ENCODE measurements at places on chromosomes 3 and 15.
A peak's percentile ranks its signal among the peaks of the same experiment; 100 is the strongest.

DNA sequence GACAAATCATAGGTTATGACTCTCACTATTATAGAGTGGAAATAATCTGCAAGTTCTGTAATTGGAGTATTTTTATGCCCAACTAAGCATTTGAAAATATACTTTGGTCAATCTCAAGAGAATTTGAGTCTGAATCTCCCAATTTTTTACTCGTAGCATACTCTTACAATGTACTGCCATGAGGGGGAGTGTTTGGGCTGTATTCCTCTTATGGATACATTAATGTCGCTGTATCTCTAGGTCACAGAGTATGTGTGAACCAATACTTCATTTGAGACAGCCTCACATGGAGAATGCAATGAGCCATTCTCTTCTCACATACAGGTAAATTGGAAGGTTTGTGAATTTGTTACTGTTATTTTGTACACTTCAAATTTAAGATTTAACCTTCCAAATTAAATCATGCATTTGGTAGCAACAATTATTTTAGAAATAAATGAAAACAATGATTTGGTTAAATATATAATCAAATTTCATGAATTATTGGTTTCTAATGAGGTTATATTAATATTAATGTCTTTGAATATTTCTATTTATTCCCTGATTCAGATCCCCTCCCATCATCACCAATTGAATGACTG lies 5.5 kb upstream of the CD200 start:
- no peak for DNase-seq

DNA sequence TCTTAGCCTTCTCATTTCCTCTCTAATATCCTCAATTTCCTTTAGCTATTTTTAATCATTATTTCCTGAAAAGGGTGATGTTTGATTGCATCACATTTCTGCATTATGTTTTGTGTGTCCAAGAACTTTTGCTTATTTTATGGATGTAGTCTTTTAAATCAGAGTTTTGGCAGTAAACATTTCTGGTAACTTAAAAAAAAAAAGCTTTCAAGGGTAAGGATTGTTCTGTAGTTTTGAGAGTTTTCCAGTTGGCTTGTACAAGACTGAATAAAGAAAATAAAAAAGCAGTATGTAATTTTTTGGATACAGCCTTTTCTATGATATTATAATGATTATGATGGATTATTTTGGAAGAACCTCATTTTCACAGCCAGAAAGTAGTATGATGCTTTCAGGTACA lies 99.4 kb downstream of the DHX36 start:
- no peak for DNase-seq

GRCh38 chr3:183698756-183699155 lies 1.2 kb downstream of the YEATS2 start:
- no peak for DNase-seq

- DNase-seq = peak; percentile 40
Measured at GRCh38 chr3:10196389-10197052, 31.8 kb downstream of the IRAK2 start.

DNA sequence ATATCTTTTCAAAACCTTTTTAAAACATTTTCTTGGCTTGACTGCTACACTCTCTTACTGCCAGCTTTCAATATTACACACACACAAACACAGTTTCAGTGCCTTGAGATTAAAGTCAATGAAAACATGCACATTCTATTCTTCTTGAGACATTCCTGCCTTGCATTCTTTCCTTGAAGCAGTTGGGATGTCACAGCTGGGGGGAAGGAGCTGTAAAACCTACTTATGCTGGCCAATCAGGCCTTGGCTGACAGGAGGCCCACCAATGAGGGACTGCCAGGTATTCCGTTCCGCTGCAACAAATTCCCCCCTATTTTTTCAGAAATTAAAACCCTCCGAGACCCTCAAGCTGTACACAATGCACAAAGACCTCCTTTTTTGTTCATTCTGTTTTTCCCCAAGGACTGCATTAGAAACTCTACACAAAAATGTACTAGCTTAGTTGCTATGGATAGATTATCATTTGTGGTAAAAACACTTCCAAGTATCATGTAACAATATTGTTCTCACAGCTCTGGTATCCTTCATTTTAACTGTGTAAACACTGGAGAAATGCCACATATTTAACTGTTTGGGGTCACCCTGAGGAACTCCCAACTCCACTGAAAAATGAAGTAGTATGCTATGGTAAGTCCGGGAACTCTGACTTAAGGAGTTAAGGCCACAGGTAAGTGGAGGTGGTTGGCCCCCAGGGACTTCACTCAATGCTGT lies 18.5 kb downstream of the FSTL1 start:
- no peak for DNase-seq

DNA sequence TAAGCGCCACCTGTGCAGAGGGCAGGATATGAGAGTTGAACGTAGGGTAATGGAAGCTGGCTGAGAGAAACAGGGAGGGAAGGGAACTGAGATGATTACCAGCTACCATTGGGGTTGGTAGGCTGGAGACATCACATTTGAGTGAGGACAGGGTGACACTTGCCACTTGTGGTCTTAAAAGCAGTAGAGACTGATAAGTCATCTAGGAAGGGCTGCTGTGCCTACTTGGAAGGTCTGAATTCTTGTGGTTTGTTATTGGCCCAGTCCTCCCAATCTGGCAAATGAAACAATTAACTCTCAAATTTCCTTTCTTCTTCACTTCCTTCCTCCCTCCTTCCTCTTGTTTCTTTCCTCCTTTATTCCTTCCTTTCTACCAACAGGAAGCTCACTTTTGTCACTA lies 46.8 kb downstream of the COL6A5 start:
- DNase-seq = no peak

DNA sequence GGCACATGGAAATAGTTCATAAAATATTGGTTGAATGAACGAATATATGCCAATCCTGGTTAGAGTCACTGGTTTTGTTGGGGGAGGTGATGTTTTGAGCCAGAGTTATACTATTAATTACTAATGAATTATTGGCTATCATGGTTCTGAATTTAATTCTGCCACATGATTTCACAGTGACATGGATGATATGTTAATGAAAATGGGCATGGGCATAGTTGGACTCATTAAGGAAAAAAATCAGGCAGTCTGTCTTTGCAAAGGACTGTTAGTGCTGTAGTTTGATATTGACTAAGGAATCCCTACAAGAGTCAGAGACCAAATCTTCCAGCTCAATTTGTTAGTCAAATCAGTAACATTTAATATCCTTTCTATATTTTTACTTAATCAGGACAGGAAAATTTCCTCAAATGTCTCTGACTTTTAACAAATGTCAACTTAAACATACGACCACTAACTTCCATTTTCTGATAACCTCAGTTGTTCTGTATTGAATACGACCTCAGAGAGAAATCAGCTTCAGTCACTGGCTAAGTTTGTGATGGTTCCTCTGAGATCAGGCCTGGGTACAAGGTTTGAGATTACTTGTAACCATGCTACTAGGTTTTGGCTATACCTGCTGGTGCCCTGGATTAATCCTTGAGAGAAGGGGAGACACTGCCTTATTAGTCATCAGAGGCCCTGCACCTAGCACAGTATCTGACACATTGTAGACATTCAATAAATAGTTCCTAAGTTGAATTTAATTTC lies 13.3 kb downstream of the NFKBIZ start:
- DNase-seq = no peak

DNA sequence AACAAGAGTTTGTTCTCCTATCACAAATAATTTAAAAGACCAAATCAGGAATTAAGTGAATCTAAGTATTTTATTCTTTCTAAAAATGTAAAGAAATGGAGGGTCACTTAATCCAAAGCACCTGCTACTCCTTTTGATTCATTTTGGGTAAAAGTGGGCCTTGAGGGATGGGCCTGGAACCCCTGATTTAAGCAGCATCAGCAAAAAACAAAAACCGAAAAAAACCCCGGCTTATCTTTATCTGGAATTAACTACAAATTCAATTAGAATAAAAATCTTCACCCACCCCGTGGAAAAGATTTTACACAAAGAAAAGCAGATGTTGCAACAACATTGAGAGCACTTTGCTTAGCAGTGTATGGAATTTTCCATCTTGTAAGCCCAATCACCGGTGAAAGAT lies 1018.2 kb downstream of the MCTP2 start:
- DNase-seq = no peak

DNA sequence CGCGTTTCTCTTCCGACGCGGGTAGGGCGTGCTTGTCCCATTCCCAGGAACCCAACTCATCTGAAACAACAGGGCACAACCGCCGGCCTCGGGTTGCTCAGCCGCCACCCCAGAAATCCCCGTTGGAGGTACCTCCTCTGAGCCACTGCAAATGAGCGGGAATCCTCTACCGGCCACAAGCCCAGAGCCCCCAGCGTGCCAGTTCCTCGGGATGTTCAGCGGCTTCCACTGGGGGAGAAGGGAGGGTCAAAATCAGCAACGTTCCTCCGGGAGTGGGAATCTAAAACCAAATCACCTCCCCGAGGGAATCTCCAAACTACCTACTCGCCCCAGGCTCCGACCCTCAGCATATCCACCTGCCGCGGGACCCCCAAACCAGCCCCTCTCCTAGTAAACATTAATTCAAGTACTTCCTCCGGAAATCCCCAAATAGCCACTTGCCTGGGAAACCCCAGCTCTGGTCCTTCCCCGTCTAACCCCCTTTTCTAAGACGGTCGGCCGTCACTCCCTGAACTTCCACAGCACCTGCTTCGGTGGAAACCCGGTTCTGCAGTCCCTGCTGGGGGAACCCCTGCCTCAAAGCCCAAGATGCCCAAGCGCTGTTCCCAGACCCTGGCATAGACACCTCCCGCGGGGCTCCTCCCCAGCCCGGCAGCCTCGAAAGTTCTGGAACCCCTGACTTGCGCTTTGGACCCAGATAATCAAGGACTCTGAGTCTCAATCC lies 887 bp downstream of the OXTR start:
- no peak for DNase-seq

DNA sequence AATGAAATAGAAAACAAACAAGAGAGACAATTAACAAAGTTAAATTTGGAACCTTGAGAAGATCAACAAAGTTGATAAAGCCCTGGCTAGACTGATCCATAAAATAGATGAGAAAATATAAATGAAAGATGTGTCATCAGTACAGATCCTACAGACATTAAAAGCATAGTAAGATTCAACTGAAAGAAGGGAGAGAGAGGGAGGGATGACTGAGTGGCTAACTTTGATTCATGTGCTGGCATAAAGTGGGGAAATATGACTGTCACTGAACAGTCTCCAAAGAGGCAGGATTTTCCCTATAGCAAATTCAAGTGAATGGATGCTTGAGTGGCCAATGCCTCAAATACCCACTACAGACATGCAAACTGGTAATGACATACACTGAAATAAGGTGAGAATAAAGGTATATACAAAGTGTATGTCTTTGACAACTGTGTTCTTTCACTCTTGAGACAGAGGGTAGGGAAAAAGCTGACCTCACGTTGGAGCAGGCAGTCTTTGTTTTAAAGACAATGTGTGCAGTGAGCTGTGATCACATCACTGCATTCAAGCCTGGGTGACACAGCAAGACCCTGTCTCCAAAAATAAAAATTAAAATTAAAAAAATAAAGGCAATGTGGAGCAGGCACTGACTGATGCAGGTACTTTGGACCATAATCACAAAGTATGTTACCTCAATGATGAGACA lies 35.9 kb upstream of the CHD2 start:
- no peak for DNase-seq

DNA sequence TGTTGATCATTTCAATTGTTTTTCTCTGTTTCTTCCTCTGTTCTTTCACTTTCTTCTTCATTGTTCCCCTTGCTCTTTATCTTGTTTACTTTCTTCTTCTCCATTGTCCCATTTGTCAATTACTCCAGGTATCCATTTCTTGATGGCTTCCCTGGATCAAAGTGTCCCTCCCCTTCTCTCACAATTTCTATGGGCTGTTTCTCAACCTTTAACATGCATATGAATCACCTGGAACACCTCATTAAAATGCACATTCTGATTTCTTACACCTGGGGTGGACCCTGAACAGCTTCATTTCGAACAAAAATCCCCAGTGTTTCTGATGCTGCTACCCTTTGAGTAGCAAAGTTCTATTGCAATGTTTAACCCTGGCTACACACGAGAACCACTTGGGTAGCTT lies 454.8 kb downstream of the EPHA6 start:
- no peak for DNase-seq

GRCh38 chr3:134852893-134853351 lies 57.9 kb downstream of the EPHB1 start:
- DNase-seq = no peak

GRCh38 chr3:106014518-106014917 lies 145.7 kb upstream of the CBLB start:
- DNase-seq = no peak

- no peak for DNase-seq
Measured at GRCh38 chr3:61535826-61536225, 25.5 kb upstream of the PTPRG start.

DNA sequence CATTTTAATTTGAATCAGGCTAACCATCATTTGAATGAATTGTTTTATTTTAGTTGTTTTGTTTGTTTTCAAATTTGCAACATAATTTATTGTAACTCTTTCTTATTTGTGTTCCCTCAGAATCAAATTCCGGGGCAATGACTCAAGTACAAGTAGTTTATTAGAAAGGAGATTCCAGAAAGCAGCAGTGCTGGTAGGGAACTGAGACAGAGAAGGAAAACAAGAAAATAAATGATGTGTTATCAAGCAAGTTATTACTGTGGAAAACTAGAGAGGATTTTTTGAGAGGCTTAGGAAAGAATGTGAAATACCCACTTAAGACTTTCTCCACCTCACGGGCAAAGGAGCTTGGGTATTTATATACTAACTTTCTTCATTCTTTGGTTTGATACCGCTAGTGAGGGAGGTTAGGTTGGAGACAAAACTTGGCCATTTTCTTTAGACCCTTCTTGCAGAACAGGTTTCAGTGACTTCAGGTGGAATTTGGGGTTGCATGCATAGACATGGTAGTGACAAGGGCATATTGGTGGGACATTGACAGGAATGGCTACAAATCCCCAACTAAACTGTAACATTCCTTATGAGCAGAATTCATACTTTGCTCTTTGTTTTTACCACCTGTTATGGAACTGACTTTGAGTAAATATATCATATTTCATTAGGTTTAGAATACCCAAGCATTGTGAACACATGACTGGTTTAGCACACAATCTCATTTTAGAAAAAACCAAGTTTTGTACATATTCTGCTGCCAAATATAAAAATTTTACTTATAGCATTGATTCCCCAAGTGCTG lies 254.3 kb downstream of the ZBBX start:
- no peak for DNase-seq

- no peak for DNase-seq
Measured at GRCh38 chr3:168782193-168782592, 686.5 kb upstream of the GOLIM4 start.

GRCh38 chr15:59570315-59570714 lies 41.3 kb upstream of the GCNT3 start:
- no peak for DNase-seq

DNA sequence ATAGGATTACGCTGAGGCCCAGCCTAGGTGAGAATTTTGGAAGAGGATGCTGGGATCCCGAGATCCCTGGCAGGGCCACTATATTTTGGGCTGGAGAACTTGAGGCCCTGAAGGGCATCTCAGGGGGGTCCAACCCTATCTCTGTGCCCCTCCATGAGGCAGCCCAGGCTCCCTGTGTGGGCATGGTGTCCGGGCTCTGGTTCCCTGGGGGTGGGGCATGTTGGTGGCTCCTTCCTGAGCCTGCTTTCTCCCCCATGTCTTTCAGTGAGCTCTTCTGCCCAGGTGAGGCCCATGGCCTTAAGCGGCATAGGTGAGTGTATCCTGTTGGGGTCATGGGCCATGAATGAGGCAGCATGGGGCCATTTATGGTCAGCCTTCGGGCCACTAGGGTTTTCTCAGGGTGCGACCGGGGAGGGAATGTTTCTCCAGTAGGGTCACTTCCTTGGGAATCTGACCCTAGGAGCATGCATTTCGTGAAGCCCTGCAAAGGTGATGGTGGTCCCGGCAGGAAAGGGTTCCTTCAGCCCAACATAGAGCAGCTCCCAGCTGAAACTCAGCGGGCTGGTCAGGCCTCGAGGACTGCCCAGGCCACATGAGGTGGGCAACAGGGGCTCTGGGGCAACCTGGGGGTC lies 191.3 kb downstream of the UBE3A start:
- DNase-seq = no peak

Measured in hematopoietic multipotent progenitor cell treated with erythropoietin and hydrocortisone succinate and interleukin-3 and kit ligand, for 17 days (in vitro differentiated cells).